ENCODE measurements at places on chromosomes 5 and 9.
A peak's percentile ranks its signal among the peaks of the same experiment; 100 is the strongest.

DNA sequence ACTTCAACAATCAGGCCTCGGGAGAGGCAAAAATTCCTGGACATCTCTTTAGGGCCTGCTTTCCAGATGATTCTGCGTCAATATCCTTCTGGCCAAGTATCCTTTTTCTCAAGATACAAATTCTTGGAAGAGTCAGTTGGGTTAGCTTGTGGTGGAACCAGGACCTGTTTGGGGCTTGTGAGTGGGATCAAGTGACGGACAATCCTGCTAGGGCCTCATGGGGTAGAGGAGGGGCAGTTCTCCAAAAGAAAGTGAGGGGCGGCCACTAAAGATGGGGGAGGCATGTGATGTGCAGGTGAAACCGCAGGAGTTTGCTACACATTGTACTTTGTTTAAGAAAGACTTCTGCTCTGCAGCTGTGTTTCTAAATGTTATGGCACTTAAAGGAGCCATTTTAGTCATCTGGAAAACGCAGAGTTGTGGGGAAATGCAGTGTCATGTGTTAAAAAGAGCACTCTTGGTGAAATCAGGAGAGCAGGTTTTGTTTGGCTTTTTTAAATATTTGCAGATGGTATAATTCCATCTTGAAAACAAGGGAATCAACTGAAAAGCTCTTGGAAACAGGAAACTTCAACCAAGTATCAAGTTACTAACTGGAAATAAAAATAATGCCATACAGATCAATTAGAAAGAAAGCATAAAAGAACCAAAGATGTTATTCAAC is 27.4 kb upstream of the GSN start:
- no peak for DNase-seq

DNA sequence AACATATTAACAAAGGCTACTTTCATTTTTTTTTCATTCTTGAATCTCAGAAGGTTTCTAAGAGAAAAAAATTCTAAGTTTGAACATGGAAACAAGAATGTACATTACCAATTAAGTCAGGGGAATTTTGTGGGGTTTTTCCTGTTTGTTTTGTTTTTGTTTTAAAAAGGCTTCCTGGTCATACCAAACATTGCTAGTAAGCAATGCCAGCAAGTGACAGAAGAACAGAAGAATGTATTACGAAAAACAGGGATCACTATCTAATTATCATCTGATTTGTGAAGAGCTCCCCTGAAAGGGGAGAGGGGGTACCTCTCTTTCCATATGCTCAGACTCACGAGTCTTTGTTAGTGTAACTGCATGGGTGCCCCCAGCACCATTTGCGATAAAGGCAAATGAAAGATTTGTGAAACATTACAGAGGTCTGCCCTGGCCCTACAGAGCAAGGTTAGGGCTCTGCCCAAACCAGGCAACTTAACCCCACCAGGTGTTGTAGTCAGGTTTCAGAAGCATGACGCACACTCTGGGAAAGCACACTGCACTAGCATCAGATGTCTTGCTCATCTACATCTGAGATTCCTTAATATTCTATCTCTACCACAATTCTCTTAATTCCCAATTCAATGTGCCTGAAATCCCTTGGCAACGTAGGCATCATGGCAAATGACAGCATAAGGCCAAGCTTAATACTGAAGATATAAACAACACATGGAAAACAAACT is 268.2 kb downstream of the MLLT3 start:
- DNase-seq = no peak

GRCh38 chr5:73030995-73031394 is 75.2 kb downstream of the FCHO2 start:
- DNase-seq = no peak

GRCh38 chr5:90709323-90710155 is 150.9 kb downstream of the ADGRV1 start:
- DNase-seq = no peak

- DNase-seq = no peak
These were observed 37.8 kb upstream of the RNF20 start for GRCh38 chr9:101495810-101496209.

DNA sequence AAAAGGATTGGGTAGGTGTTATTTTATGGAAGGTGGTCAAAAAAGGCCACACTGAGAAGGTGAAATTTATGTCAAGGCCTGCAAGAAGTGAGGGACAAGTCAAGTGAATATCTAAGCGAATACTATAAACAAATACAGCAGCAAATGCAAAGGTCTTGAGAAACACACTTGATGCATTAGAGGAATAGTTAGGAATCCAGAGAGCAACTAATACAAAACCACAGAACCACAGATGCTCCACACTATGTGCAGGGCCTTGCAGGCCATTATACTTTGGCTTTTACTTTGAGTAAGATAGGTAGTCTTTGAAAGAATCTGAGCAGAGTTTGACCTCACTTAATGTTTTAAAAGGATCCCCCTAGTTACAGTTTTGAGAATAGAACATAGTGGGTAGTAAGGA is 4.6 kb downstream of the ZNF622 start:
- no peak for DNase-seq

- DNase-seq = no peak
These were observed 17.0 kb upstream of the AUH start for GRCh38 chr9:91378695-91379127.

- no peak for DNase-seq
These were observed 118.0 kb downstream of the VAV2 start for GRCh38 chr9:133874060-133874657.

- DNase-seq = peak; percentile 64
These were observed 1.1 kb upstream of the NR3C1 start for GRCh38 chr5:143404416-143405062.

GRCh38 chr9:83598487-83598886 is 24.5 kb upstream of the IDNK start:
- DNase-seq = no peak

DNA sequence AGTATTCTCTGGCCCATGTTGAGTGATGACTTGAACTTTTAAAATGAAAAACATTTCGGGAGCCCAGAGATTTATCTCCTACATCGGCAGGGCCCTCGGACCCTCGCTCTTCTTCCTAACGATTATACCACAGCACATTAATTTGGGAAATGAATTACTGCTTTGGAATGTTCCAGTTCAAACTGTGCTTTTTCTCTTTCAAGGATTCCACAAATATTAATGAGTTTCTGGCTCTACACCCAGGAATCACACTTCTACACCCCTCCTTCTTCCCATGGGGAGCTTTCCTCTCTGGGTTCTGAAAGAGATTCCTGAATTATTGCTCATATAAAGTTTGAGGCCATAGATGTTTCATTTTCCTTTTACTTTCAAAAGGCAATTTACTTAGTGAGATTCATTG is 41.2 kb downstream of the NSG2 start:
- DNase-seq = no peak

GRCh38 chr9:93286252-93287188 is 102.6 kb downstream of the WNK2 start:
- DNase-seq = no peak

GRCh38 chr5:122774519-122774860 is 390 bp upstream of the SNX2 start:
- no peak for DNase-seq

GRCh38 chr5:75552764-75553163 is 41.1 kb downstream of the POLK start:
- DNase-seq = no peak

All from hippocampal formation (tissue), 2 donors.